ENCODE measurements at places on chromosomes 3 and 15. TPM values are rescaled to one million over a fixed set of nuclear protein-coding genes. Genes with fewer than 3 reads are reported as not detected.

- no peak for DNase-seq
- no peak overlapping the region for H3K4me3 ChIP-seq
- no peaks in the 10 kb centered on the region for H3K27me3 ChIP-seq
Observed at GRCh38 chr15:70791259-70791658, 27.9 kb upstream of the UACA start.

TM6SF1 gene
- 0.52 TPM for total RNA-seq

DNA sequence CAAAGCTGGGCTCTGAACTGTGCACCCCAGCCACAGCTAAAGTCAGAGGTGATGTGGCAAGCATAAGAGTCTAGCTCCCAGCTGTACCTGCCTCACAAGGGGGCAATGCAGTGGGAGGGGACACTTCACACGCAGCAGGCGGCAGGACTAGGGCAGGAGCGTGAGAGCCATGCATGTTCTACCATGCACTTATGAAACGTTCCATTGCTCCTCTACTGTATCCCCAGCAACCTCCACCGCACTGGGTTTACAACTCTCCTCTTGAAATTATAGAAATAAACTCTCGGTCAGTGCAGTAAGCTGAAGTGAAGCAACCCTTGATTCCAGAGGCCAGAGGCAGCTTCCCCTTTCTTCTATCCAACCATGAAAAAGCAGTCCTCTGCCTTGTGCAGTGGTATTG is 298.6 kb upstream of the STT3B start:
- H3K27me3 ChIP-seq, result no peaks in the 10 kb centered on the region
- H3K4me1 ChIP-seq, result no peaks in the 10 kb centered on the region
- no peak overlapping the region for H3K4me3 ChIP-seq
- no peak overlapping the region for H3K27ac ChIP-seq

- H3K27me3 ChIP-seq, result no peaks in the 10 kb centered on the region
- H3K4me3 ChIP-seq, result no peak overlapping the region
- peak overlapping the region; percentile 87 for H3K27ac ChIP-seq
Observed at GRCh38 chr15:78070049-78070700, 7.3 kb downstream of the TBC1D2B start.

DNA sequence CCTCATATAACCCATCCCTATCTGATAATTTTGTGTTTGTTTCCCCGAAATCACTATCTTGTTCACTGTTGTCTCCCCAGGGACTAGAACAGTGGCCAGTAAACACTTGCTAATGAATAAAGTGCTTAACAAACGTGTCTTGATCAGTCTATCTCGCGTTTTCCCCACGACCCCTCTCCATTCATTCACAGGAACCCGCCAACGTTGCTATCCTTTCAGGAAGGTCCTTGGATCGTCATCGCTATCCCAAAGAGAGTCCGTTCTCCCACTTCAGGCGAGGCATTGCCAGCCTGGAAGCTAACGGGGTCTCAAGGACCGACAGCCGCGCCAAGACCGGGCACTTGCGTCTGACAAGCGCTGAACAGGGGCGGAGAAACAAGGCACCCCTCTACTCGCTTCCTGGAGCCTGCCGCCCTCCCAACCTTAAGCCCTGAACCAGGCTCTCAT is 344 bp downstream of the LINS1 start:
- peak overlapping the region; percentile 53 for H3K27ac ChIP-seq
- H3K27me3 ChIP-seq, result no peaks in the 10 kb centered on the region

DOCK3 gene
- total RNA-seq, result 0.77 TPM

DNA sequence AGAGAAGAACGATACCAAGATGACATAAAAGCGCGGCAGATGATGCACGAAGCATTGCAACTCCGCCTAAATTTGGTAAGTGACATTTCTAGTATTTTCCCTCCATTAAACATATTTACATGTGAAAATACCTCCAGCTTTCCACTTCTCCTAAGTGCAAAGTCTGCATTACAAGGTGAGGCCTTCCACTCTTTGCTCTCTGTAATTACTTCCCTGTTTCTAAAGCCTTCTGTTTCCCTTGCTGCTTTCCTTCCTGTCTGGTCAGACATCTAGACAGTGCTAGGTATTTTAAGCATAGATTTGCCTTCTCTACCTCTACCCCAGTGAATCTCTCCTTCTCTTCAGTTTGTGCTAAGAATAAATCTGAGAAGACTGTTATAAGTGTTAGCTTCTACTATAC is 1.9 kb downstream of the P2RY12 start:
- peak overlapping the region; percentile 80 for H3K27ac ChIP-seq
- peaks cover 4% of the 10 kb centered on the region for H3K4me1 ChIP-seq
- no peak overlapping the region for H3K4me3 ChIP-seq
- DNase-seq, result peak; percentile 15
- H3K27me3 ChIP-seq, result no peaks in the 10 kb centered on the region

All from hepatocyte (in vitro differentiated cells).